ENCODE measurements at places on chromosomes 1 and 21. TPM values are rescaled to one million over a fixed set of nuclear protein-coding genes. Genes with fewer than 3 reads are reported as not detected.

DNA sequence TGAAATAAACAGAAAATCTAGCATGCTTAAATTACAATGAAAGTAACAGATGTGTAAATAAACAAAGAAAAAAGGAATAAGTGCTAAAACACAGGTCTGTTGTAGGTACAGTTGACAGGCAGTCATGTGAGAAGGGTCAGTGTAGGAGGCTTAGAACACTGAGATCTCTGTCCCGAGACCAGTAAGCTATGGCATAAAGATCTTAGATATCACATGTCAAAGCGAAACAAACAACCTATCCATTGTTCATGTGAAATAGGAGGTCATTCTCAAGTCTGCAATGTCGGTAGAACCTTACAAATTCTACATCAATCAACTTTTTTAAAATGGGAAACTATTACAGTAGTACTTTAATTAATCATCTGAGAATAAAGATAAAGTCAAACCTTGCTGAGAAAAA, 428.9 kb upstream of the ADGRL2 start:
- no peak for DNase-seq

DNA sequence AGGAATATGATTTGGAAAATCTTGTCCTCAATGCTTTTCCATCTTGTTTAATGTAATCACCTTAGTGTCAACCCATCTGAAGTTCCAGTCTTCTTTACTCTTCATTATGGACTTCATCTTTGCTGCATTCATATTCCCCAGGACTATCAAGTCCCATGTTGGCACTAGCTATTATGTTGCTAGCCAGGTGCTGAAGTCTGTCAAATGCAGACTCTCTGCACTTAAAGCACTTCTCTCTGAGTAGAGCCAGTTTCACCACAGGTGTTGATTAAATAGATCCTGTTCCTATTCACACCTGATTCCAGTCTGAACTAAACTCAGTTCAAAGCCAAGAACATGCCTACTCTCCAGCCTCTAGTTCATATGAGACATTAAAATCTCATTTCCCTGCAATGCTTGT, 75.0 kb upstream of the PKN2 start:
- no peak for DNase-seq

DNA sequence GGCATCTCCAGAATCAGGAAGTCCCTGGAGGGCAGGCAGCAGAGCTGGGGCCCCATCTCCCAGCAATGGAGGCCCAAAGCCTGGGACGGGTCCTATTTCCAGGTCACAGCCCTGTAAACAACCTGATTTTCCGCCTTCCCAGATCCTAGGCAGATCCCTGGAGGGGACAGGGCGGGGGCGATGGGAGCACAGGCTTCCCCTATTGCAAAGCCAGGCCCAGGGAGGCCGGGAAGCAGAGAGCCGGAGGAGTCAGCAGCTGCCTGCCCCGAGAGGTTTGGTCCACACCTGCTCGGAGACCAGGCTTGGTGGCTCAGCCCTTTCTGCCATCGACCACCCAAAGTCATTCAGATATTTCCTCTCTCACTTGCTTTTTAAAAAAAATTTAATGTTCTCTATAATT, 29.2 kb downstream of the CASZ1 start:
- DNase-seq = no peak

GRCh38 chr1:191101960-191102359, 624.3 kb upstream of the BRINP3 start:
- no peak for DNase-seq

- no peak for DNase-seq
These were observed 287.7 kb downstream of the NEGR1 start for GRCh38 chr1:71994646-71995045.

DNA sequence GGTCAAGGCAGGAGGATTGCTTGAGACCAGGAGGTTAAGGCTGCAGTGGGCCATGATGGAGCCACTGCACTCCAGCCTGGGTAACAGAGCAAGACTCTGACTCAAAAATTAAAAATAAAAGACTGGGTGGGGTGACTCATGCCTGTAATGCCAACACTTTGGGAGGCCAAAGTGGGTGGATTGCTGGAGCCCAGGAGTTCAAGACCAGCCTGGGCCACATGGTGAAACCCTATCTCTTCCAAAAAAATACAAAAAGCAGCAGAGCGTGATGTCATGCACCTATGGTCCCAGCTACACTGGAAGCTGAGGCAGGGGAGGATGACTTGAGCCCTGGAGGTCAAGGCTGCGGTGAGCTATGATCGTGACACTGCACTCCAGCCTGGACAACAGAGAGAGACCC, 44.4 kb upstream of the COX20 start:
- no peak for DNase-seq

GRCh38 chr1:27552911-27553420, 51.0 kb downstream of the AHDC1 start:
- DNase-seq = no peak

- no peak for DNase-seq
These were observed 468.1 kb downstream of the RPS6KC1 start for GRCh38 chr1:213519098-213519497.

GRCh38 chr1:225767634-225768540, 9.7 kb upstream of the SRP9 start:
- no peak for DNase-seq

- no peak for DNase-seq
These were observed 180.8 kb upstream of the CAMK1G start for GRCh38 chr1:209402697-209403096.

DNA sequence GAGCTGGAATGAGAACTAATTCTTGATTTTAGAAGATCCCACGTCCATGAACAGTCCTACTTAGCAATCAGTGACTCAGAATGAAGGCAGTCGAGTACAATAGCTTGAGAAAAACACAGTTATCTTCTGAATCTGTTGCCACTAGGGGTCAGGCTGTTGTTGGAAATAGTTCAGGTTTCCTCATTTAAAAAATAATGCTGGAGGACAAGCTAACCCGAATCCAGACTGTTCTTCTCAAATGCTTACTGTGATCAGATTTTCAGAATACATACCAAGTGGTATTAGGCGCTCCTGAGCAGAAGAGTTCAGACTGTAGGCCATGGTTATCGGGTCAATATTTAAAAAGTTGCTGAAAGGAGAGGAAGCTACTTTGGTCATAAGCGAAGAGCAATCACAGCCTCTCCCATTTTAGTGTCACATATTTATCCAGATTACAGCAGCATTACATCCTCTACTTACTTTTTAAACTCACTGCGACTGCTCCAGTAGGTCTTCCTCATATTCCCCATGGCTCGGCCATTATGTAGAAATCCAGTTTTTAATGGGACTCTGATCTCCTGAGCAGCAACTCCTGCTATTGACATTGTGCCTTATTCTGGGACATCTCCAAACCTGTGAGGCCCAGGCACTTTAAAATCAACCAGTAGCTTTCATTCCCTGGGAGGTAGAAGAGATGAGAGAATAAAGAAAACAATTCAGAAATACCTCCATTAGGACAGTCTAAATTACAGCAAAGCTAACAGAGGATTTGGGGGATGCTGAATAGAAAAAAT, 10.9 kb downstream of the ERRFI1 start:
- DNase-seq = peak; percentile 42

- DNase-seq = peak; percentile 33
These were observed 910 bp downstream of the RUNX1 start for GRCh38 chr21:35048183-35048601.

DNA sequence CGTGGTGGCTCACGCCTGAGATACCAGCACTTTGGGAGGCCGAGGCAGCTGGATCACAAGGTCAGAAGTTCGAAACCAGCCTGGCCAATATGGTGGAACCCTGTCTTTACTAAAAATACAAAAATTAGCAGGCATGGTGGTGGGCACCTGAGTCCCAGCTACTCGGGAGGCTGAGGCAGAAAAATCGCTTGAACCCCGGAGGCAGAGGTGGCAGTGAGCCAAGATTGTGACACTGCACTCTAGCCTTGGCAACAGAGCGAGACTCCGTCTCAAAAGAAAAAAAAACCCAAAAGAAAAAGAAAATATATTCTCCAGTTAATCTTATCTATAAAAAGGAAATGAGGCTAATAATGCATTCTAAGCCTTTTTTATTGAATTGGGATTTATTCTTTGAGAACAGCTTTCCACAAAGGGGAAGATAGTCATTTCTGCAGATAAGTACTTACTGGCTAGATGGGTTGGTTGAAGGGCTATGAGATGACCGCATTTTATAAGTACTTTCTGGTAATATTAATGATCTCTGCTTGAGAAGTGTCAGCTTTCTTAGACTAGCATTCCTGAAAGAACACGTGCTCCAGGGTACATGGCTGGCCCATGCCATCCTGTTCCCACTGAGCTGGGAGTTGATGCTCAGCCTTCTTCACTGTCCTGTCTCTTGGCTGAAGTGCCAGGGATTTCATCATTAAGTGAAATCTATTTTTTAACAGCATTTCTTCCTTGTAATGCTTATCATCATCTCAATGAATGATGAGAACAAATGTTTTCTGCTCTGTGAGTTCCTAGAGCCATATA, 57.9 kb downstream of the SASS6 start:
- DNase-seq = no peak

GRCh38 chr21:35467566-35467965, 418.5 kb upstream of the RUNX1 start:
- DNase-seq = no peak

- no peak for DNase-seq
These were observed 3.3 kb downstream of the WRAP73 start for GRCh38 chr1:3646596-3646995.

DNA sequence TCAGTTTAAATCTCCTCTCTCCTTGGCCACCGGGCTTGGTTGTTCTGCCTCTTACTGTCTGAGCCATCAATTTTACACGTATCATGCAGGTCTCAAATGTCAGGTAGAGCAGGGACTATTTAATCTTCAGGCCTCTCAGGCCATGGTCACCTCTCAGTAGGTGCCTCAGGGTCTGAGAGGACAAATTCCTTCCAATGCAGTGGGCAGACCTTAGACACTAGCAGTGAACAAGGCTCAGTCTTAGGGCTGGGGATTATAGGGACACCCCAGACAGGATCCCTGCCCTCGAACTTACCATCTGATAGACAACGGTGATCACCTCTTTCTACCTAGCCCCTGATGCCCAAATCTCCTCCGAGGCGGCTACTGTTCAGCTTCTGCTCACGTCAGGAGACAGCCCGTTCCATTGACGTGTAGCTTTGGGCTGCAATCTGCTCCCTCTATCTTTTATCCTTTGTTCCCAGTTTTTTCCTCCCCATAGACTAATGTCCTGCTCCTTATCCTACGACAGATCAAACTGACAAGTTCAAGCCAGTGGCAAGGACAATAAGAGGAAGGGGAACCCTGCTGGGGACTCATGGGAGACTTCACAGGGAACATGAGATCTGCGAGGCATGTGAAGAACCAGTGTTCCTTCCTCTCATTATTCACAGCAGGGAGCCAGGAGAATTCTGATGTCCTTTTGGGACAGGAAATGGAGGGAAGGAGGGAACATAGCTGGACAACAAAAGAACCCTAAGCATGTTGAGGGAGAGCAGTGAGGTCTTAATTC, 1.4 kb upstream of the MYOG start:
- no peak for DNase-seq

GRCh38 chr1:108017698-108018097, 52.7 kb upstream of the VAV3 start:
- DNase-seq = no peak

- DNase-seq = no peak
These were observed 59.9 kb downstream of the CYYR1 start for GRCh38 chr21:26513212-26513611.

GRCh38 chr1:1631782-1632420, at the start of gene MMP23B:
Gene MMP23B (plus strand): TSS chr1:1632173. CDS start chr1:1632219, 46 bp downstream.
- peak; percentile 26 for DNase-seq

- no peak for DNase-seq
These were observed 14.6 kb downstream of the STRIP1 start for GRCh38 chr1:110048923-110049601.

DNA sequence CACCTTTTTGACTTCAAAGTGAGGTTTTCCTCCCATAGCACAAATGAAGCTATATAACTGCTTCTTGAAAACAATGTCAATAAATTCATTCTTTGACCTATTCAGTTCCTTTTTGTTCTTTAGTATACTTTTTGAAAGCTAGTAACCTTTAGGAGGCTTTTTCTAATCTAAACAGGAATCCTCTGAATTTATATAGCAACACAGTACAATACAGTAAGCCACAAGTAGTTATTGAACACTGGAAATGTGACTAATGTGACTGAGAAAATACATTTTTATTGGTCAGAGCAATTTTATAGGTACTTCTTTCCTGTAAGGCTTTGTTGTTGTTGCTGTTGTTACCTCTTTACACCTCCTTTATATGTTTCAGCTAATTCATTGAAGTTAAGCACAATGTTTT, 49.8 kb downstream of the ADGRL2 start:
- no peak for DNase-seq

- DNase-seq = no peak
These were observed 1.7 kb downstream of the ETS2 start for GRCh38 chr21:38807441-38807871.

GRCh38 chr1:146013559-146013922, 8.0 kb downstream of the HJV start:
- no peak for DNase-seq

DNA sequence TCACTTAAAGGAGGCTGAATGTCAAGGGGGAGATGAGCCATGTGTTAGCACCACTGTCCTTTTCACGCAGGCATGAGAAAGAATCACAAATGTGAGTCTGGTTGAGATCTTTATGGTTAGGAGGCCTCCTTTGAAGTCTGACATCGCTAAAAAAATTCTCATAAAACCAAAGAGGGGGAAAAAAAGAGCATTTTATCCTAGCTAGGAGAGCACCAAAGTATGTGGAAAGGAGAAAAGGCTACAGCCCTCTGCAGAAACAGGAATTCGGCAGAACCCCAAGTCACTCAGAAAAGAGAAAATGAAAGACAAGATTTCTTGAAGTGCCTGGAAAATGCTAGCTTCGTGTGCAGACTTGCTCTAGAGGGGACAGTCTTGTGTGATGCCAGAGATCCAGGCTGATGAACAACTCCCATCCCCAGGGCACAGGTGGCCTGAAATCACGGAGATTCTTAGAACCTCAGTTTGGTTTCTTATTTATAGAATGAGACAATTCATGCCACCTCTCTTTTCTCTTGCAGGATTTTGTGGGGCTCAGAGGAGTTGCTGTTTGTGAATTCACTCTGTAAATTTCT, 61.5 kb downstream of the RUNX1 start:
- DNase-seq = no peak

GRCh38 chr1:203486618-203487370, 7.2 kb upstream of the OPTC start:
- no peak for DNase-seq

The RAB7B gene
- polyA plus RNA-seq = not detected

The EXO1 gene
- 0.63 TPM for polyA plus RNA-seq

The OR2M3 gene
- polyA plus RNA-seq = not detected

The HMCN1 gene
- polyA plus RNA-seq = 0.33 TPM

The AGPAT3 gene
- 5.6 TPM for polyA plus RNA-seq

The TLCD4 gene
- not detected for polyA plus RNA-seq

The TARS2 gene
- polyA plus RNA-seq = 31.9 TPM

The SPRR1A gene
- polyA plus RNA-seq = not detected

The FAM72D gene
- polyA plus RNA-seq = 0.16 TPM

The CXADR gene
- not detected for polyA plus RNA-seq

The LINGO4 gene
- not detected for polyA plus RNA-seq

The NOC2L gene
- 53.5 TPM for polyA plus RNA-seq

The CORT gene
- polyA plus RNA-seq = not detected

The ACTL8 gene
- polyA plus RNA-seq = not detected
